ENCODE measurements at places on chromosomes 4 and X. TPM values are rescaled to one million over a fixed set of nuclear protein-coding genes. Genes with fewer than 3 reads are reported as not detected.

- H3K27ac ChIP-seq, result no peak overlapping the region
- peak overlapping the region; percentile 94 for H3K4me3 ChIP-seq
- H3K36me3 ChIP-seq, result peaks cover 24% of the 10 kb centered on the region
- peaks cover 12% of the 10 kb centered on the region for H3K4me1 ChIP-seq
- peaks cover 7% of the 10 kb centered on the region for H3K27me3 ChIP-seq
These were observed 694 bp downstream of the PDS5A start for GRCh38 chr4:39976945-39977488.

- DNase-seq, result no peak
- H3K4me3 ChIP-seq, result no peak overlapping the region
- no peaks in the 10 kb centered on the region for H3K36me3 ChIP-seq
- H3K27ac ChIP-seq, result no peak overlapping the region
- peaks cover 6% of the 10 kb centered on the region for H3K4me1 ChIP-seq
- peaks cover 1% of the 10 kb centered on the region for H3K27me3 ChIP-seq
These were observed 52.4 kb downstream of the ANKRD17 start for GRCh38 chr4:73206236-73206635.

- H3K27ac ChIP-seq, result no peak overlapping the region
- no peaks in the 10 kb centered on the region for H3K27me3 ChIP-seq
- H3K4me3 ChIP-seq, result no peak overlapping the region
- H3K4me1 ChIP-seq, result peaks cover 6% of the 10 kb centered on the region
These were observed 598.1 kb upstream of the ACTRT1 start for GRCh38 chrX:128650326-128650725.

DNA sequence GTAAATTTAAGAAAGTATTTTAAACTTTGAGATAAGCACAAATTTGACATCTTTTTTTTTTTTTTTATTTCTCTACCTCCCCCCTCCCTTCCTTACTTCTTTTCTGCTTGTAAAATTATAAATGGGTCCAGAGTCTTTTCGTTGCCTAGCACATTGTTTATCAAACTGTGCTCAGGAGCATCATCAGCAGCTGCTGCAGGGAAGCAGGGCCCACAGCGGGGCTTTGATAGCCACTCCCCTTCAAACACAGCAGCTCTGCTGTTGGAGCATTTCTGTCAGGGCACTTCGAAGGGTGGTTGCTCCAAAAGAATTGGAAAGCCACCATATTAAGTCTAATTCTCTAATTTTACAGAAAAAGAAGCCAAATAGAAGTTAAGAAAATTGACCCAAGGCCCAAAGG lies 588.3 kb downstream of the SPRY1 start:
- no peak overlapping the region for H3K27ac ChIP-seq
- no peak for DNase-seq
- H3K4me1 ChIP-seq, result peaks cover 11% of the 10 kb centered on the region
- H3K36me3 ChIP-seq, result no peaks in the 10 kb centered on the region

- DNase-seq, result no peak
These were observed 1.2 kb upstream of the TMEM47 start for GRCh38 chrX:34658326-34658725.

- no peaks in the 10 kb centered on the region for H3K36me3 ChIP-seq
- H3K4me3 ChIP-seq, result no peak overlapping the region
- H3K27me3 ChIP-seq, result peaks cover 5% of the 10 kb centered on the region
- H3K4me1 ChIP-seq, result peaks cover 17% of the 10 kb centered on the region
These were observed 328.6 kb downstream of the ARHGAP10 start for GRCh38 chr4:148060264-148061140.

PLP1 gene
- 9.6 TPM for total RNA-seq
